ENCODE measurements at places on chromosomes 5 and 9.

GRCh38 chr9:14344941-14345353, 31.0 kb upstream of the NFIB start:
- no peak for DNase-seq

DNA sequence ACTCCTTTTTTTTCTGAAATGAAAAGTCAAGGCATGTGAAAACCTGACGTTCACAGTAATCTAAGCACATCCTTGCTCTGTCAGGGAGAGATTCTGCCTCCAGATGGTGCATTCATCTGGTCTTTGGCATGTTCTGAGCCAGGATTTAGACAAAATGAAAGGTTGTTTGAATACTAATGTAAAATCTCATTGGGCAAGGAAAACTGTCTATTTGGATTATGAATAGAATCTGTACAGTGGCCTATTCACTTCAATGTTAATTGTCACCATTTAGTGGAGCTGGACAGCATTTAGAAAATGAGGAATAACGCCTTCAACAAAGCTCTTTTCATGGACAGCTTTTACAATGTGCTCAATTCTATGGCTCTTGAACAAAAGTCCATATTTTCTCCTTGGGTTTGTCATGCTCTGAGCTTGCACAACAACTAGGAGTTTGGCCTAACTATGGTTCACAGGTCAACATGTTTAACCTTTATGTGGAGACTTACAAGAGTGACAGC, 28.9 kb downstream of the ARHGEF28 start:
- peak; percentile 67 for DNase-seq

- DNase-seq: no peak
Measured at GRCh38 chr5:111259636-111260035, 35.5 kb downstream of the CAMK4 start.

GRCh38 chr9:77851882-77852595, 179.6 kb downstream of the GNAQ start:
- DNase-seq: no peak

DNA sequence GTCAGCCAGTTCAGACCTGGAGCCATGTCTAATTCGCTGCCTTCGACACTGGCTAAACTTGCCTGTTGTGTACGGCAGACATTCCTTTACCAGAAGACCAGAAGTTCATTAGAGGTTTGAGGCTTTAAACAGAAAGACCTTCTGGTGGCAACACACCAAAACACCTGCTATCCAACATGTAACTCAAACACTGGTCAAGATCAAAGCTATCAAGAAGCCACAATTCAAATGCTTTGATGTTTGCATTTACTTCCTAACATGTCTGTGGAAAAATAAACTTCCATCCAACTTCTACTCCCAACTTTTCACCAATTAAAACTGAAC, 91.0 kb upstream of the RETREG1 start:
- DNase-seq: no peak

DNA sequence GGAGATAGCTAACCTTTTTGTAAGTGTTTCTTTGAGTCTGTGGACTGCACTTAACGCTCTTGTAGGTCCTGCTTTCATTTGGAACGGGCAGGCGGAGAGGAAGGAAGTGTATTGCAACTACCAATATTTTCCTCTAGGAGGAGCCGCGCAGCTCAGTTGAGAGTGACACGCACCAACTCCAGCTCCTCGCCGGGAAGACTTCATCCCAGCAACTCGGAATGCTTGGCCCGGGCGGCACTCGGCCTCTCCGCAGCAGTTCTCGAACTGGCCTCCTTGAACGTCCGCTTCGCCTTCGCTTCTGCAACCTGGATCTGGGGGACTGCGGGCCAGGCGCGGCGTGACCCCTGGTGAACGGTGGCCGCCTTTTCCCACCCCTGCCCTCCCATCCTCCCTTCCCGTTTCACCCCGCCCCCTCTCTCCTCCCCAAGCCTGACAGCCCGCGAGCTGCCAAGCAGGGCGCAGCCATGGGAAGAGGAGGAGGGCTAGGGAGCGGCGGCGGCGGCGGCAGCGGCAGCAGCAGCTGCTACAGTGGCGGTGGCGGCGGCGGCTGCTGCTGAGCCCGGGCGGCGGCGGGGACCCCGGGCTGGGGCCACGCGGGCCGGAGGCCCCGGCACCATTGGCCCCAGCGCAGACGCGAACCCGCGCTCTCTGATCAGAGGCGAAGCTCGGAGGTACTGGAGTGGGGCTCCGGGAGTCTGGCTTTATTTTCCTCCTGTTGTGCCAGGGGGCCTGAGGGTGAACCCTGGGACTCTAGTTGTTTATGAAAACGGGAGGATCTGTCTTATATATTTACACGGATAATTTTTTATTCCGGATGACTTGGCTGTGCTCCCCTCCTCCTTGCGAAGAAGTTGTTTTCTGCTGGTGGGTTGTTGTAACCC, at the start of gene GHR:
Gene GHR, plus strand, starts transcription at position 155 of the 881 bp plus-strand sequence. CDS start 142,436 bp downstream, outside the sequence.
- peak; percentile 58 for DNase-seq

DNA sequence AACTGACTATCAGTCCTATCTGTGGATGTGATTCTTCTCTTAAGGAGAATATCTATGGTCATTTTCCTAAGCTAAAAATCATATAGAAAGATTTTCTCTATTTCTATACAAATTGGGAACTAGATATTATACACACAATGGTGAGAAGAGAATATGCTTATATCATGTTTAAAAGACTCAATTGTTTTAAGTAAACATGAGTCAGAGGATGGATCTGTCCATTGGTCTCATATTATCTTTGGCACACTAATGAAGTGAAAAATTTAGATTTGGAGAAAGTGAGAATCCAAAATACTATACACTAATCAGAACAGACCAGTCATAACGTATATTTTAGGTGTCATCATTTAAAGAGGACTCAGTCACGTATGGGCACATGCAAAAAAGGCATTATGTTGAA, 16.5 kb upstream of the SPINK14 start:
- no peak for DNase-seq

- no peak for DNase-seq
Measured at GRCh38 chr5:68329554-68330255, 114.1 kb downstream of the PIK3R1 start.

- peak; percentile 71 for DNase-seq
Measured at GRCh38 chr9:117266855-117267497, 147.9 kb downstream of the ASTN2 start.

DNA sequence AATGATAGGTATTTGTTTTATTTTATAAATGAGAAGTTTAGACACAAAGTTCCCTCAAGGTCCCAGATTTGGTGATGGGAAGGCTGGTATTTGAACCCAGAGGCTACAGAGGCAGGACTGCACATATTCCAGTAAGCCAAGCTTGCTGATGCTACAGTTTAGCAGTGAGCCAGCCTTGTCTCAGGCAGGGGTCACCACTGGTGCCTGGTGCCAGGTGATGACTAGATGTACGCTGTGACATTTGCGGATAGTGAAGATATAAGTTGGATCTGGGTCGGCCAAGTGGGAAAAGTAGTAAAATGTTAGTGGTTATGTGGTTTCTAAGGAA, 143.9 kb downstream of the AOPEP start:
- no peak for DNase-seq

GRCh38 chr5:74638970-74639806, 1.3 kb downstream of the ENC1 start:
- DNase-seq: peak; percentile 38

- no peak for DNase-seq
Measured at GRCh38 chr5:40552981-40553380, 126.7 kb upstream of the PTGER4 start.

DNA sequence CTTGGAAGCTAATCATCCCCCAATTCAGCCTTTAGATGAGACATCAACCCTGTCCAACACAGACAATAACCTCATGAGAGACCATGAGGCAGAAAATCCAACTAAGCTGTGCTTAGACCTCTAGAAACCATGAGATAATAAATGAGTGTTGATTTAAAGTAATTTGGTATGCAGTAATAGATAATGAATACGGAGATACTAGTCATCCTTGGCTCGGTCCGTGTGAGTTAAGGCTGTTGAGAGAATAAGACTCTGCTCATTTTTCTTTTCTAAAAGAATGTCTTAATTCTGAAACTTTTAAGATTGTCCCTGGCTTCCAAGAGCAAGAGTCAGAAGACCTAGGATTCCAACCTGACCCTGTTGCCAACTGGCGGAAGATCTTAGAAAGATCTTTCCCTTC, 6.1 kb downstream of the TNC start:
- DNase-seq: no peak

GRCh38 chr9:127809540-127810377, 7.1 kb downstream of the FPGS start:
- DNase-seq: no peak

GRCh38 chr9:79652598-79652997, 80.8 kb downstream of the TLE4 start:
- DNase-seq: no peak

DNA sequence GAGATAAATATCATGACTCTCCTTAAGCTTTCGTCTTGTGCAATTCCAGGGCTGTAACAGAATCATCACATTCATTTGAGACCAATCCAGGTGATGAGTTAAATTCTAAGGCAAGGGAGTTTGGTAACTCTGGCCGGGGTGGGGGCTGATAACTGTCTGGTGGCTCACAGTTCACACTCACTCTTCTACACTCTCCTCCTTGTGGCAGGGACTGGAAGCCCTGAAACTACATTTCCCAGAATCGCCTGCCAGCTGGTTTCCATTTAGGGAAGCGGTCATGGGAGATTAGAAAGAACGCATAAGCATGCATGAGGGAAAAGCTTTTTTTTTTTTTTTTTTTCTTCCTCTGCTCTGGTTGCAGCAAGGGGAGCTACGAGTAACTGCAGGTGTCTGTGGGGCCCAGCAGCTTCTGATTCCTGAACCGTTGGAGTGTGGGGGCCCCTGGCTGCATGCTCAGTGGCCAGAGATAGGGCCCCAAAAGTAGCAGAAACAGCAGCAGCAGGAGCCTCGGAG, 154.8 kb upstream of the TBC1D2 start:
- peak; percentile 81 for DNase-seq

DNA sequence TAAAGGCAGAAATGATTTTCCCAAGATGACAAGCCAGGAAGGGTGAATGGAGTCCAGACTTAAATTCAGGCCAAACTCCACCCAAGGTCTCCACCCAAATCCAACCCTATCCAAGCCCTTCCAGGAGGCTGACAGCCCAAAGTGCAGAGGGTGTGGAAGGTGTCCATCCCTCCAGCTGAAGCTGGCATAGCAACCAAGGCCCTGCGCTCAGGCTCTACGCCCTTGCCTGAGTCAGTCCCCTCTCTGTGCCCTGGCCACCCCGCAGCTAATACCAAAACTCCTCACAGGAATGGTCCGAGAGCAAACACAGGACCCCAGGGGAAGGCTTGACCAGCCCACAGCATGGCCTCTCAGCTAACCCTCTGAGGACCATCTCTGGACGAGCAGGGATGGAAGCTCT, 2.1 kb downstream of the SEPTIN8 start:
- DNase-seq: no peak

- DNase-seq: no peak
Measured at GRCh38 chr9:126851286-126851880, 9.1 kb upstream of the ZBTB34 start.

DNA sequence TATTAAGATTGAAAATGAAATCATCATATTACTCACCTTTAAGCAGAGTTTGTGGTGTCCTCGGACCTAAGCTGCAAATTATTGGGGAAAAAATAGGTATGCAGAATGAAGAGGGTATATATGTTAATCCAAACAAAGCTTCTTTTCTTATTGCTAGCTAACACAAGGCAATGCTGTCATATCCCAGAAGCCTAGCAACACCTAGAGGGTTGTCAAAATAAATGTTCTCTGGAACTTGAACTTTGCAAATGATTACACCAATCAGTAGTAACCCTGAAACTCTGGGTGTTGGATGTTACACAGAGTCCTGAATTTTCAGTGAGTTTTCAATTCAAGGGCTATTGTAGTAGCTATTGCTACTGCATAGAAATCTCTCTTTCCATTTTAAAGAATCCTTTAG, at the start of gene C6:
Gene C6, minus strand, starts transcription at position 193 of the 400 bp plus-strand sequence. CDS start 10,302 bp downstream, outside the sequence.
- no peak for DNase-seq

GRCh38 chr5:149271195-149271715, 404 bp upstream of the AFAP1L1 start:
- no peak for DNase-seq

DNA sequence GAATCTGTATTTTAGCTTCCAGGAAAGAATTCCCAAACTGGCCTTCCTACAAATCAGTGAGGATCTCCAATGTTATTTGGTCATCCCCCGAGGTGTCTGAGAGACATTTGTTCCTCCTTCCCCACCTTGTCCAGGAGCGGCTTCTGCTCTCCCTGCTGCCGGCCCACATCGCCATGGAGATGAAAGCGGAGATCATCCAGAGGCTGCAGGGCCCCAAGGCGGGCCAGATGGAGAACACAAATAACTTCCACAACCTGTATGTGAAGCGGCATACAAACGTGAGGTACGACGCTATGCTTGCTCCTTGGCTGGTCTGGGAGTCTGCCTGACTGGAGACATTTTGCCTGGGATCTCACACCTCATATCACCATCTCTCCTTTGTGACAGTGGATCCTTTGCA, 160.4 kb downstream of the CFAP90 start:
- DNase-seq: no peak
